ENCODE measurements at places on chromosomes 4 and X.

DNA sequence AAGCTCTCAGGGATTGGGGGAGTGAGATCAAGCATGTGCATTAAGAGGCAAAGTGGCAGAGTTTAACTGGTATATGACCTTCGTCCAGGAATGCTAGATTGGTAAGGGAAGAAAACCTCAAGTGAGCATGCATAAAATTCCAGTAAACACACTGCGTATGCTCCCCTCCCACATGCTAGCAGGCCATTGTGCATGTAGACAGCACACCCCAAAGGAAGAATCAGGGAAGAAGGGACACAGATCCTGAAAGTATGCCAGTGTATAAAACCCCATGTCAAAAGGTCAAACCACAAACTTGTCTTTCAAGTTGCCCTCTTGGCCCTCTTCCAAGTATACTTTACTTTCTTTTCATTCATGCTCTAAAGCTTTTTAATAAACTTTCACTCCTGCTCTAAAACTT lies 405.2 kb upstream of the CNKSR2 start:
- no peak for DNase-seq

DNA sequence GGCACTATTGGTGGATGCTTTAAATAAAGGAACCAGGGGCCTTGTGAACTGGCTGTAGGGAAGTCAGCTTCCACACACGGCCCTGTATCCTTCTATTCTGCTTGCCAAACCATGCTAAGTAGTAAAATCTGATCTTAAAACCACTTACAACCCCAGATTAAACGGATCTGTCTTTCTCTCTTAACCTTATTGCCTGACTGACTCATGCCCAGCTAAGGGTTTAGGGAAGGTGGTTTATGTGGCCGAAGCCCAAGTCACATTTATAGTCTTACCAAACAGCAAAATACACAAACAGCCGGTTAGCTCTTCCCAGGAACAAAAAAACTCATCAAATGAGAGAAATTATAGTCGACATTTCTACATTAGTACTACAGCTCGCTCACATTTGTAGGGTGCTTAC lies 988.4 kb upstream of the TENM3 start:
- DNase-seq: no peak

GRCh38 chr4:134001057-134001456 lies 200.5 kb downstream of the PABPC4L start:
- DNase-seq: no peak

DNA sequence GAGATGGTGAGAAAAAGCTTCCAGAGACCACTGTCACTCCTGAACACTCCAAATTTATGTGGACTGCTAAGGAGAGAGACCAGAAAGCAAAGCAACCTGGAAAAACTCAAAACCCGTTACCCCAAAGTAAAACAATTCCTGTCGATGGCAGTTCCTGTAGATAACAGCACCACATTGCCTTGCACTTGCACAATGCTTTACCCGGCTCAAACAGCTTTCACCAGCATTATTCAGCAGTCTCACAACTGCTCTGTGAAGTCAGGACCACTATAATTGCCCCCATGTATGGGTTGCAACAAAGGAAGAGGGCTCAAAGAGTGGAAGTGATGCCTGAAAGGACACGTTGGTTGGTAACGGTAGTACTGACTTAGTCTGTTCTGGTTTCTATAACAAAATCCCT lies 234.8 kb downstream of the BCOR start:
- DNase-seq: no peak

- no peak for DNase-seq
Observed at GRCh38 chr4:29058531-29058930, 1661.6 kb upstream of the PCDH7 start.

GRCh38 chr4:101123231-101123630 lies 224.1 kb downstream of the PPP3CA start:
- no peak for DNase-seq

DNA sequence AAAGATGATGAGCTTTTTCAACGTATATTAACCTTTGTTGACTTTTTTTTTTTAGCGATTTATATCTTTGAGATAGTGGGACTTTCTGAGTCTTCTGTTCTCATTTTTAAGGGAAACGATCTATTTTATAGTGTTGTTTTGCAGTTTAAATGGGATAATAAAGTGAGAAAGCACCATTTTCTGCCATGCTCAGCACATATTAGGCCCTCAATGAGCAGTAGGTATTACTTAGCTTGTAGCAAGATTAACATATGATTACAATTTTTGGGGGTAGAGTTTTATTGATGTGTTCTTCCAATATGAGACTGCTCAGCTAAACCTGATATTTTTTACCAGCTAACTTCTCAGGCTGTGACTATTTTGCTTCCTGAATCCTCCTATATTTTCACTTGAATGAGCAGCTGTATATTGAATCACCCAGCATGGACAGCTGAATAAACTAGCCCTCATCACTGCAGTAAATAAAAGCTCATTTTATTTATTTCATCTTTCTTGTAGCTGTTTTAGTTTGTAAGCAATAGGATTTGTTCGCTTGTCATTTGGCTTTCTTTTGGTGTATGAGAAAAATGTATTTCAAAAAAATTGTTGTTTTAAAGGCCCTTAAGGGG lies 43.7 kb downstream of the UGT8 start:
- DNase-seq: no peak
